ENCODE measurements at places on chromosomes 13 and 19.

GRCh38 chr13:23411220-23411619 lies 22.3 kb downstream of the SACS start:
- no peak for DNase-seq

- DNase-seq = no peak
These were observed 21.4 kb downstream of the MIR17HG start for GRCh38 chr13:91368676-91369440.

GRCh38 chr19:41616792-41617621 lies 9.9 kb downstream of the CEACAM4 start:
- no peak for DNase-seq

GRCh38 chr13:67859904-67860303 lies 629.8 kb upstream of the PCDH9 start:
- no peak for DNase-seq

DNA sequence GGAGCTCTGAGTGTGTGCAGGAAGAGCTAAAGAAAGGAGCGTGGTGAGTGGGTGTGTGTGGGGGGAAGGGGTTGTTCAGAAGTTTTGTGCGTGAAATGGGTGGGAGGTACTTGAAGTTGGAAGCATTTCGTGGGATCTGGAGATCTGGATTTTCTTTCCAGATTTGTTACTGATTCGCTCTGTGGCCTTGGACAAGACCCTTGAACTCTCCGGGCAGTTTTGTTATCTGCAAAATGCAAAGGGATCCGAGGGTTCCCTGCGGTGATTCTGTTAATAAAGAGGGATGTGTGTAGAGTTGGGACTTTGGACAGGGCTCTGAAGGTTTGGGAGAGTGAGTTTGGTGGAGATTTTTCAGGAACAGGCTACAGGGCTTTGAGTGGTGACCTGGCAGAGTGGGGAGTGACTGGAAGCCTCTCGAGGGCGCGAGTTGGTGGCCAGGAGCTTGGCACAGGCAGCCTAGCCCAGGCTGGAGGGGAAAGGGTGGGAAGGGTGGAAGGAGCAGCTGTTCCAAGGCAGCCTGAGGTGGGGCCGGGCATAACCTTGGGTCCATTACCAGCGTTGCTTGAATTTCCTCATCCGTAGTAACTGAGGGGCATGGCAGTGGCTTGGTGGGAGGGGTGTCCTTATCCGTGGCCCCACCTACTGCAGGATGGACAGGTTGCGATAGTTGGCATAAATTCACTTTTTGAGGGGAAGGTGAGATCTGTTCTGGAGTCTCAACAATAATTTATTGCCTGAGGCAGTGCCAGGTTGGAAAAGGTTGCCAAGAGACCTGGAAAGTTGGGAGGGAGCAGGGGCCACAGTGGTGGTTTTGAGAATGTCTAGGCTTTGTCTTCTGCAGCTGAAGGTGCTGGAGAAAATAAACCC lies 2.1 kb downstream of the ACTN4 start:
- DNase-seq = no peak

GRCh38 chr19:36169084-36169760 lies 17.0 kb upstream of the COX7A1 start:
- no peak for DNase-seq

DNA sequence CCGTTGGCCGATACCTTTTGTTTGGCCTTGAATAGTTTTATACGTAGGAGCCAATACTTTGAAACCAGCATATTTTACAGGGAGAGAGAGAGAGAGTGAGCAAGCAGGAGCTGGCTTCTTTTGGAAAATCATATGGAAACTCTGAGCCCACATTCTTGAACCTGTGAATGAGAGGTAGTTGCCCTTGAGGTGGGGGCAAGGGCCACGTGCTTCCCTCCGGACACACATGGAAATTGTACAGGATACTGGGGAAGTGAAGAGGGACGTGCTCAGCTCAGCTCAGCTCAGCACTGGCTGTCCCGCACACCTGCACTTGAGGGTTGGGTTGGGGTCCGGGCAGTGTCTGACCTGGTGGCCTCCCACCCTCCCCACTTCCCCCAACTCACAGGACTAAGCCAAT lies 68.3 kb downstream of the SPRYD7 start:
- DNase-seq = no peak

DNA sequence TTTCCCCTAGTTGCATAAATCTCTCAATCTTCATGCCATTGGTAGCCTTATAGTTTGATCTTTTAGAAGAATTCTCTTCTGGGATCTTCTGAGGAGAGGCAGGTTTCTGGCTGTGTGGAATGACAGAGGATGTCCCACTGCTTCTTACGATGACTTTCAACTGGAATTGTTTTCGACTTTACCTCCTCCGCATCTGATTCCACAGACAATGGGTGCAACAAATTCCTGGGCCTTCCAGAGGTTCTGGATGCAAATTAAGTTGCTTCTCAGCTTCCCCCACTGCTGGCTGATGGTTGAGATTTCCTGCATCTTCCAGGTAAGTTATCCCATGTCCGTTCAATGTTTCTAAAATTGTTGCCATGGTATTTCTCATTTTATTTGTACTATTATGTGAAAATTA lies 142.3 kb upstream of the TSC22D1 start:
- DNase-seq = no peak

- DNase-seq = no peak
These were observed 941 bp upstream of the UHRF1 start for GRCh38 chr19:4908360-4908759.
